ENCODE measurements at places on chromosomes 1 and 21.
A peak's percentile ranks its signal among the peaks of the same experiment; 100 is the strongest.

DNA sequence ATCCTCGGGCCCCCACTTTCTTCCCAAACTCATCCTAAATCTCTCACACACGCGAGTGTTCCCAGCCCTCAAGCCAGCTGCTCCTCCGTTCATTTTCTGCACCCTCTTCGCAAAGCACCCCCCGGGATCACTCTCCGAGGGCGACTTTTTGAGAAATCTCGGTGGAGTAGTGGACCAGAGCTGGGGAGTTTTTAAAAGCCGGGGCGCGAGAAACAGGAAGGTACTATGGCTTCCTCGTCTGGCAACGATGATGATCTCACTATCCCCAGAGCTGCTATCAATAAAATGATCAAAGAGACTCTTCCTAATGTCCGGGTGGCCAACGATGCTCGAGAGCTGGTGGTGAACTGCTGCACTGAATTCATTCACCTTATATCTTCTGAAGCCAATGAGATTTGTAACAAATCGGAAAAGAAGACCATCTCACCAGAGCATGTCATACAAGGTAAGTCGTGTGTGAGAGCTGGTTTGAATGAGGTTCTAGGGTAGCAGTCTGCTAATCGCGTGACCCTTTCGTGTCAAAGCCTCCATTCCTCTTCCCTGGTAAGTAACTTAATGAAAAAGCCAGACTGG lies 800 bp downstream of the DR1 start:
- DNase-seq: peak; percentile 62

GRCh38 chr1:117559985-117560384 lies 45.9 kb upstream of the TENT5C start:
- DNase-seq: no peak

- no peak for DNase-seq
These were observed 163.4 kb upstream of the ETV3 start for GRCh38 chr1:157301477-157302198.

- no peak for DNase-seq
These were observed 77.2 kb downstream of the FHAD1 start for GRCh38 chr1:15323989-15324868.

DNA sequence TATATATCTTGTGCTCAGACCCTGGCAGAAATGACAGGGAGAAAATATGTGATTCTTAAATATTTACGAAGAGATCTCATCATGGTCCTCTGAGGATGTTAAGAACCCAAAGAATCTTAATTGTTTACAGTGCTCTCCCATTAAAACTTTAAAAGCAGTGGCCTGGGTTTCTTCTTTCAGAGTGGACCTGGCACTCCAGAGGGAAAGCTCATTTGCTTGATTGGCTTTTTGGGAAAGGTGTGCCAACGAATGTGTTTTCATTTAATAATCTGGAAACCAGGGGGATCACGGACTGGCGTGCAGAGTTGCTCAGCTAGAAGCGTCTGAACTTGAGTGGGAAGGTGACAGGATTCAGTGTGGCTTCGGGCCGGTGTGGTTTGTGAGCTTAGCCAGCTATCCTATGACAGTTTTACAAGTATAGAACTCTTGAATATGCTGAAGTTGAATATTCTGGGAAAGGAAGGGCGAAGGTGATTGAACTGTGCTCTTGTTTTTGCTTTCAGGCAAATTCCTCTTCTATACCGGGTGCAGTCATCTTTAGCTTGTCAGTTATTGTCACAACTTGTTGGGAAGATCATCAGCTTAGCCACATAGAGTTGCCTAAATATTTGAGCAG lies 154.8 kb downstream of the C1orf21 start:
- DNase-seq: no peak

GRCh38 chr1:41719128-41719527 lies 199.6 kb downstream of the HIVEP3 start:
- DNase-seq: no peak

DNA sequence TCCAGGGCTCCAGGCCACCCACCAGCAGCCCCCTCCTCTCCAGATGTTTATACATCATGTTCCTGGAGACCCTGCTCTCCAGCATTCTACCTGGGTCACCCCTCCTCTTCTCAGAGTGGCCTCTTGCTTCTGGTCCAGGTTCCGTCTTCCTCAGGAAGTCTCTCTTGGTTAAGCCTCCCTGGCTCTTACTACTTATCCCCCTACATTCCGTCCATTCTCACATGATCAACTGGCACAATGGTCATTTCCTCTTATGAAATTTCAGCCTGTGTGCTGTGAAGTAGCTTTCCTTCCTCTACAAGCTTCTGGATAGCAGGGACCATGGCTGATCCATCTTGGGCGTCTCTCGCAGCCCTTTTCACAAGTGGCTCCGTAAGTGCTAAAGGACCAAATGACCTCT lies 33.9 kb upstream of the ATP2B4 start:
- DNase-seq: no peak

DNA sequence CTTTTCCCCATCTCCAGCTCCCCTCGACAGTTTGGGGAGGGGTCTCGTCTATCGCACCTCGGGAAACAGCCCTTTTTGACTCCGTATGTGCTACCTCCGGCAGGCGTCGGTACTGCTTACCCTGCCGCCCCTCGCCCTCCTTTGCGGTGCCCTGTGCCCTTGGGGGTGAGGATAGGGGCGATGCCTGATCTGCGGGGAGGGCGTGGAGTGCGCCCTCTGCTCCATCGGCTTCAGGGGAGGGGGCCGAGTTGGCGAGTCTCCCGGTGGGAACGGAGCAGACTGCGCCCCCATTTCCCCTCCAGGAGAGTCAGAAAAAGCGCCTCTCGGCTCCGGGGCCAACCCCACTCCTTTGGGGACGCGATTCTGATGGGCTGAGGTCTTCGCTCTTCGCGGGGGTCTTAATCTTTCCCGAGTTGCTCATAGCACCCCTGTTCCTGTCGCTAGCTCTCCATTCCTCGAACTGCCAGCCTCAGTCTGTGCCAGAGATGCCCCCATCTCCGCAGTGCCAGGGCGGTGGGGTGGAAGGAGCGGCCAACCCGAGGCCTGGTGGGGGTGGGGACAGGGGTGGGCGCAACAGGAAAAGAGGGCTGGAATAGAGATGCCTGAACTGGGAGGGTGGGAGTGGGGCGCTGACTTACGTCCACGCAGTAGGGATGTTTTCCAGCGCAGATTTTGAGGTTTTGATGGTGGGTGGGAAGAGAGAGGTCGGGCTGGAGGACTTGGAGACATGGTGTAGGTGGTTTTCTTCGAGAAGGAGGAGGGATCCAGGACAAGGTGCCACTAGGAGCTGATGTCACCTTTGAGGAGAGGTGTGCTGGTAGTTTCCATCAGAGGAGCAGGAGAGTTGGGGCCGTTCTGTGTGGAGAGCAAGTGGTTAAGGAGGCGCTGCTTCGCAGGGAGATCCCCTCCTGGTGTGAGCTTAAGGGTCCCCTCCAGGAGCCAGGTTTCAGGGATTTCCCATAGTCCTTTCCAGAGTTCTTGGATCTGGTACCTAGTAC lies 674 bp downstream of the PPFIA4 start:
- no peak for DNase-seq
